ENCODE measurements at places on chromosomes 16 and 17.
A peak's percentile ranks its signal among the peaks of the same experiment; 100 is the strongest.

- no peak for DNase-seq
Measured at GRCh38 chr17:3792481-3792880, 8.5 kb downstream of the ITGAE start.

DNA sequence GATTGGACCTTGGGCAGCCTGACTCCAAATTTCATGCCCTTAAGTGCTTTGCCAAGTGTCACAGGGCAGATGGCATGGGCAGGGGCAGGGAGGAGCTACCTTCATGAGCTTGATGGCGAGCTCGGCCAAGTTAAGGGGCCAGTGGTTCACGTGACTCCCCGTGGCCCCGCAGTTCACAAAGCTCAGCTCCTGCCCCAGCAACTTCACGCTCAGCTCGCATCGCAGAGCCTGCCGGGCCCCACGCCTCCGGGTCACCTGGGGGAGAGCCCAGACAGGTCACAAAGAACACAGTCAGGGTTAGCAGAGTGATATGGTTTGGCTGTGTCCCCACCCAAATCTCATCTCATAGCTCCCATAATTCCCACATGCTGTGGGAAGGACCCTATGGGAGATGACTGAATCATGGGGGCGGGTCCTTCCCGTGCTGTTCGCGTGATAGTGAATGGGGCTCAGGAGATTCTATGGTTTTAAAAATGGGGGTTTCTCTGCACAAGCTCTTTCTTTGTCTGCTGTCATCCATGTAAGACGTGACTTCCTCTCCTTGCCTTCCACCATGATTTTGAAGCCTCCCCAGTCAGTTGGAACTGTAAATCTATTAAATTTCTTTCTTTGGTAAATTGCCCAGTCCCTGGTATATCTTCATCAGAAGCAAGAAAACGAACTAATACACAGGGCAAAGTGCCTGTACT, 108.1 kb downstream of the LITAF start:
- DNase-seq = no peak

DNA sequence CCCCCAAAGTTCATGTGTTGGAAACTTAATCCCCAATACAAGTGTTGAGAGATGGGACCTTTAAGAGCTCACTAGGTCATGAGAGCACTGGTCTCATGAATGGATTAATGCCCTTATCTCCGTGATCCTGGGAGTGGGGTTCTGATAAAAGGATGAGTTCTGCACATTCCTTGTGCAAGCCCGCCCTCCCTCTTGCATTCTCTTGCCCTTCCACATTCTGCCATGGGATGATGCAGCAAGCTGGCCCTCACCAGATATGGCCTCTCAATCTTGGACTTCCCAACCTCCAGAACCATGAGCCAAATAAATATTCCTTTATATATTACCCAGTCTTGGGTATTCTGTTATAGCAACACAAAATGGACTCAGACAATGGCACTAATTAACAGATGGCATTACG, 14.1 kb downstream of the GLG1 start:
- no peak for DNase-seq

- no peak for DNase-seq
Measured at GRCh38 chr17:57569853-57570252, 175.2 kb downstream of the CCDC182 start.

- DNase-seq = no peak
Measured at GRCh38 chr16:80615735-80616134, 74.9 kb downstream of the DYNLRB2 start.

- no peak for DNase-seq
Measured at GRCh38 chr16:53045341-53046220, 7.1 kb downstream of the CHD9NB start.

DNA sequence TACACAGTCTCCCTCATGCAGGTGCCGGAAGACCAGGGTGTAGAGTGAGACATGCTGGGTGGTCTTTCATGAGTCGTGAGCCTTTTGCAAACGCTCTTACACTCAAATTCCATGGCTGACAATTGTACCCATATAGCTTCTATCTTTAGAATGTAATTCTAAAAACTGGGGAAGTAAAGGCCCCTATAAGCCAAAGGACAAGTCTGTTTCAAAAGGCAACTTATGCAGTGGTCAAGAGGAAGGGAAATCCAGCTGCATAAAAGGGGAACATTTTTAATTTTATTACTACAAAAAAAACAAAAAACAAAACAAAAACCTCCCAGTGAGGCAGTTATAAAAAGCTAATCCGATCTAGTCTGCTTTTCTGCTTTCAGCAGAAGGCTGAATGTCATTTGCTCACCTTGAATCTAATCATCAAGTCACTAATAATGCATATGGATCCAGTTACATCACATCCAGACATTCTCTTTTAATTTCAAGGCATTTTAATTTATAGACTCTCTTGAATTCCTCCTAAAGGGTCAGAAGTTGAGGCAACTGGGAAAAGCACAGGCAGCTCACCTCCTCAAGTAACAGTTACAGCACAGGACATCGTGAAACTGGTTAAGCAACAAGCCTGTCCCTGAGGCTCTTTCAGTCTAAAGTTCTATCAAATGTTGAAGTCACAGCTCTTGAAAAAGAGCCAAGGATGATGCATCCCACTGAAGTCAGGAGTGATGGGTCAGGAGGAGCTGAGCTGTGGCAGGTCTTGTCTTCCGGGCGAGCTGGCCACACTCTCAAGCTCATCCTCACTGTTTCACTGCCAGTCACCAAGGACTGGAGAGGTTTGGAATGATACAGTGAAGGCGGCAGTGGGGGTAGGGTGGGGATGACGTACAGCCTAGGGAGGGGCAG, 99.7 kb downstream of the VPS53 start:
- no peak for DNase-seq

GRCh38 chr16:89633064-89633631, 19.7 kb downstream of the DPEP1 start:
- no peak for DNase-seq

- no peak for DNase-seq
Measured at GRCh38 chr17:18361837-18362697, 1.3 kb downstream of the SHMT1 start.

DNA sequence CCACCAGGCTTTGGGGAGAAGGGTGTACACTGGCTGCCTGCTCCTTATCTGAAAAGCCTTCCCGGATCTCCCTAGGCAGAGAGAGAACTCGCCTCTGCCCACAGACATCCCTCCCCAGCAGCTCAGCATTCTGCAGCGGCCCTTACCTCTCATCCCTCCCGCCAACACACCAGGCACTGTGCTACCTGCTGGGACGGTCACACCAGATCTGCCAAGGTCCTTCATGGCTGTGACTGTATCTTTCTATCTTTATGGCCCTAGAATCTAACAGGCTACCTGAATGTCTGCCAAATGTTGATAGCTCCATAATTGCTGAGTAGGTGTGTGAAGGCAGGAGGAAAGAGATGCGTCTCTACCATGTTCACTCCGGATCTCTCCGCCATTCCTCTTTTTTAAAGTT, 7.9 kb downstream of the TSNAXIP1 start:
- no peak for DNase-seq

DNA sequence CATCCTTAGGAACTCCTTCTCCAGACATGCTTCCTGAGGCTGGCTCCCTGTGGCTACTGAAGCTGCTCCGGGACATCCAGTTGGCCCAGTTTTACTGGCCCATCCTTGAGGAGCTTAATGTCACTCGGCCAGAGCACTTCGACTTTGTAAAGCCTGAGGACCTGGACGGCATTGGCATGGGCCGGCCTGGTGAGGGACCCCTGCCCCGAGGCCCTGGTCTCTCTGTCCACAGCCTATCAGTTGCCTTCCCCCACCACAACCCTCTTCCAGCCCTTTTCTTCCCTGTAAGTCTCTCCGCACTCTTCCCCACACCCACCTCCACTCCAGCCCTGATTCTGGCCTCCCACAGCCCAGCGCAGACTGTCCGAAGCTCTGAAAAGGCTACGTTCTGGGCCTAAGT, 2.0 kb downstream of the TNK1 start:
- DNase-seq = no peak

GRCh38 chr17:511833-512251, 159.2 kb upstream of the RPH3AL start:
- DNase-seq = no peak

- no peak for DNase-seq
Measured at GRCh38 chr16:85917959-85918358, 19.0 kb downstream of the IRF8 start.

GRCh38 chr17:67435786-67436185, 58.7 kb downstream of the PITPNC1 start:
- no peak for DNase-seq

- DNase-seq = no peak
Measured at GRCh38 chr17:62935523-62935922, 30.5 kb upstream of the TANC2 start.

- no peak for DNase-seq
Measured at GRCh38 chr17:77200711-77201110, 59.9 kb downstream of the SEC14L1 start.

DNA sequence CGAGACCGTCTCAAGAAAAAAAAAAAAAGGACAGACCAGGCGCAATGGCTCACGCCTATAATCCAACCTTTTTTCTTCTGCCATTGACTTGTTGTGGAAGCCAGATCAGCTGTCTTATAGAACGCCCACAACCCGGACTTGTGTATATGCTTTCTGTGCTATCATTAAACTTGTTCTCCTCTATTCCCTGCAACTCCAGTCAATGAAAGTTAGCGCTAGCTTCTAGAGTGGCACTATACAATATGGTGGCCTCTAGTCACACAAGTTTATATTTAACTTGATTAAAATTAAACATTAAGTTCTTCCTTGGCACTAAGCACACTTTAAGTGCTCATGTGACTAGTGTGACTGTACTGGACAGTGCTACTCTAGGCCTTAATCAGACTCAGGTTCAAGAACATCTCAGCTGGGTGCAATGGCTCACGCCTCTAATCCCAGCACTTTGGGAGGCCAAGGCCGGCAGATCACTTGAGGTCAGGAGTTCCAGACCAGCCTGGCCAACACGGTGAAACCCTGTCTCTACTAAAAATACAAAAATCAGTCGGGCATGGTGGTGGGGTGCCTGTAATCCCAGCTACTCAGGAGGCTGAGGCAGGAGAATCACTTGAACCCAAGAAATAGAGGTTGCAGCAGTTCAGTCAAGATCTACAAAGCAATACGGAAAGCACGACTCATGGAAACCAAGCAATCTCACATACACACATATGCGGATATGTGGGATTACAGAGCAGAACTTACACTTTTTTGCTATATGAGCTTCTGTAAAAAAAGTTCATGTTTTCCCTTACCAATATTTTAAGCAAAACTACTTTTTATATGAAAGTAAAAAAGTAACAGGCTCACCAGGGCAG, 18.8 kb upstream of the GLG1 start:
- no peak for DNase-seq

DNA sequence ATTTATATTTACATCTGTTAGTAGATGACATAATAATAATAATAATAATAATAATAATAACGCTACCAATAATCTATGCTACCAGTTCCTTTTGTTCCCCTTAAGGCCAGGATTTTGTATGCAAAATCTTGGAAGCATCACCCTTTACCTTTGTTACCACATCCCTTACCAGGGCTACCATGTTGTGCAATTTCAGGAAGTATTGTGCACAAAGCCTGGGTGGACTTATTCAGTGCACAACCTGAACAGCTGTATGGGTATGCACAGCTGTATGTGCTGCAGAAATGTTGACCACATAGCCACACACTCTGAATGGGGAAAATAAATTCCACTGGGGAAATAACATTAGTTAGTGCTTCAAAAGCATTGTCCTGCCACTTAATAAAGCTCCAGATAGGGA, 19.9 kb upstream of the CALB2 start:
- DNase-seq = no peak

DNA sequence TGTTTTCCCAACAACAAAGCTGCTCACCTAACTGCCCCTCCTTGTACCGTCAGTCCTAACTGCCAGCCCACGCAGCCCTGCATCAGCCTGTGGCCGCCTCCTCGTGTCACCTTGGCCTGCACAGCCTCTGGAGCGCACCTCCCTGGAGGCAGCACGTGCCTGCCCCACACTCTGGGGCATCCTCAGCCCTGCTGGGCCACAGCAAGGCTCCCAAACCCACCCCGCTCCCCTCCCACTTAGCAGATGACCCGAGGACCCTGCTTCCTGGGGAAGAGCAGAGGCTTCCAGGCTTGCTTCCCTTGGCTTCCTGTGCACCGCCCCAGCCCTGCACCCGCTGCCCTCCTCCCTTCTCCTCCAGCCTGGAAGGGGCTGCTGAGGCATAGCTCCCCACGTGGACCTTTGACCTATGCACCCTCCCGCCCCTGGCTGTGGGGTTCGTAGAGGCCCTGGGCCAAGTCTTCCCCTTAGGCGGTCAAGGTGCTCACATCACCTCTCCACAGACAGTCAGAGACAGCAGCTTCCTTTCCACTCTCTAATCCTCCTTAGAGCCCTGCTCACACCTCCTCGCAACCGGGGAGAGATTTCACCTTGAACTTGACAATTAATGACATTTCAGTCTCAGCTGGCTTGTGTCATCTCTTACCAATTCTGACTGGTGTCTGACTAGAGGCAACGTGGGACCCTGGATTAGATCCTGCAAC, 115.0 kb downstream of the MGAT5B start:
- DNase-seq = no peak

DNA sequence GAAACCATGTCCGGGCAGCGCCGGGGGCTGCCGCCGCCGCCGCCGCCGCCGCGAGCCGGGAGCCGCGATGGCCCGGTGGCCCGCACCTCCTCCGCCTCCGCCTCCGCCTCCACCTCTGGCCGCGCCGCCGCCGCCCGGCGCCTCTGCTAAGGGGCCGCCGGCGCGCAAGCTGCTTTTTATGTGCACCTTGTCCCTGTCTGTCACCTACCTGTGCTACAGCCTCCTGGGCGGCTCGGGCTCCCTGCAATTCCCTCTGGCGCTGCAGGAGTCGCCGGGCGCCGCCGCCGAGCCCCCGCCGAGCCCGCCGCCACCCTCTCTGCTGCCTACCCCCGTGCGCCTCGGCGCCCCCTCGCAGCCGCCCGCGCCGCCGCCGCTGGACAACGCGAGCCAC, 587 bp downstream of the HS3ST4 start:
- DNase-seq = peak; percentile 25

DNA sequence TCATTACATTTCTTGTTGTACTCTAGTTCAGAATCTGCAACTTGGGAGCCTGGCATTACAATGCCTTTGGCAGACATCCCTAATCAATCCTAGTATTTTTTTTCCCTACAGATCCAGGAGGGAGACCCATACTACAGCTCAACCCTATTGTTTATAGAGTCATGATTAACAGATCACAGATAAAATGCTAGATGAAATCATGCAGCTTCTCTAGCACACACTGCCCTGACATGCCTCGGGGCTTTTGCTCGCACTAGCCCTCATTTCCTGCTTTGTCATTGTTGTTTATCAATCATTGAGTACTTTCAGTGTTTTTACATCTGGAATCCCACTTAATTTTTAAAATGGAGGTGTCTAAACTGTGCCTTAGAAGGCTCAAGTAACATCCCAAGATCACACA, 412.5 kb downstream of the CA10 start:
- no peak for DNase-seq

GRCh38 chr17:70774339-70775117, 605.2 kb downstream of the KCNJ2 start:
- no peak for DNase-seq
